ENCODE measurements at places on chromosomes 7 and 10.

GRCh38 chr7:74587435-74588126 lies 69.9 kb upstream of the GTF2I start:
- DNase-seq, result no peak

DNA sequence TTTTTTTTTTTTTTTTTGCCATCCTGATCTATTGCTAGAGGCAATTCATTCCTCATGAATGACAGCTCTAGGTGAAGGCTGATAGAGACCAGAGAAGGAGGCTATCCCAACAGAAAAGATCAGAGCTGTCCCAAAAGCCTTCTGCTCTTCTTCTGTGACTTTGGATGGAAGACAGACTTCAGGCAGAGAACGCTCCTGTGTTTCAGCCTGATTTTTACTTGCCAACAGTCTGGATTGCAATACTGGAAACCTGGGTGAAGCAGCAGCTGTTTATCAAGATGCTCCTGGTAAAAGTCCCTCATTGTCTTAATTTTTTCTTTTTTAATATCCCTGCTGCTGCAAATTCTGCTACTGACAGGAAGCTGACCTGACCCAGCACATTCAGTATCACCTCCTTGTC lies 219.5 kb downstream of the CCDC3 start:
- DNase-seq, result no peak

DNA sequence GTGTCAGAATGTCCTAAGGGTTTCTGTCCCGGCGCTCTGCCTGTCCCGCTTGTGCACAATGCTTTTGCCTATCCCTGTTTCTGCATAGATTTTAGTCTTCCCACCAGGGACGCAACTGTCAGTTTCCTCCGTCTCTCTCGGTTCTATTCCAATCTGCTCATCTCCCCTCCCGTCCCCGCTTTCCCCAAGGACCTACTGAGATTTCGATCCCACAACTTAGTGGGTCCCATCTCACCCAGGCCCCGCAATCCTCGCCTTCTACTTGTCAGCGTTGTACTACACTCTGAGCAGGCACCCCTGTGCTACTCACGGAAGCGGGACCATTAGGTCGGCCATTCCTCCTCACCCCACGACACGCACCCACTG lies 519 bp upstream of the ZNF655 start:
- DNase-seq, result no peak

DNA sequence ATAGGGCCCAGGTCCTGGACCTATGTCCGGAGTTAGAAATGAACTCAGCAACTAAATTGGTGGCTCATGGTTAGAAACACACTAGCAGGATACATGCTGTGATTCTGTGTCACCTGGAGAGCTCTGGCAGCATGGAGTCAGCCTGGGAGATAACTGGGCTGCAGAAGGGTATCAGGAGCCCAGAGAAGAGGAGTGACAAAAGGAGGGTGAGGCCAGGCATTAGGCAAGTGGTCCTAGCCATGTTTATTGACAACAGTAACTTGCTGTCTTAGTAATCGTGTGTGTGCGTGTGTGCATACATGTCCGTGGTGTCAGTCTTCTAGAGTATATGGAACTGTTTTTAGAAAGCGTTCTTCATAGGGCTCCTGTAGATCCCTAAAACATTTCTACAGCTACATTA lies 157.5 kb upstream of the PHYHIPL start:
- no peak for DNase-seq

GRCh38 chr7:149145031-149145845 lies 2.0 kb upstream of the ZNF398 start:
- peak; percentile 38 for DNase-seq

GRCh38 chr10:103590744-103591291 lies 97.3 kb downstream of the NEURL1 start:
- DNase-seq, result no peak

GRCh38 chr10:51386248-51386885 lies 312.1 kb downstream of the PRKG1 start:
- no peak for DNase-seq

DNA sequence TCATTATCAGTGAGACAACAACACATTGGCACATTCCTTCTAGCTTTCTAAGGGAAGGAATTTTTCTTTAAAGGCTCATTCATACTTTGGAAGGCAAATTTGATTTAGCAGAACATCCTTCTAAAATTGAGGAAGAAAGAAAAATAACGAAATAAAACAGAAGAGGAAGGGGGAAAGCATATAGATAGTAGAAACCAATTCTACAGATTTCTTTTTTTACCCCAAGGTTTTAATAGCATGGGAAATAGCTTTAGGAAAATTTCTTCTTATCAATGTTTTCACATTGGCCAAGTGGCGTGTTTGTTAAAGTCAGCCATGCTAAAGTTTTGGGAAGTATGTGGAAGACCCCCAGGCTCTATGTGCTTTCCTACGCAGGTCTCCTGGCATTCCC lies 35.7 kb downstream of the MACROH2A2 start:
- DNase-seq, result no peak

- DNase-seq, result peak; percentile 56
Measured at GRCh38 chr7:159030490-159031134, 114.1 kb downstream of the VIPR2 start.

- DNase-seq, result no peak
Measured at GRCh38 chr7:70312336-70312735, 714.1 kb downstream of the AUTS2 start.

GRCh38 chr10:120825878-120826769 lies 25.0 kb upstream of the WDR11 start:
- DNase-seq, result peak; percentile 22

GRCh38 chr10:74823791-74824183 lies 2.6 kb upstream of the KAT6B start:
- peak; percentile 40 for DNase-seq

- DNase-seq, result no peak
Measured at GRCh38 chr10:71112138-71112785, 100.1 kb upstream of the UNC5B start.

- DNase-seq, result no peak
Measured at GRCh38 chr7:2567679-2568278, 9.0 kb downstream of the IQCE start.

GRCh38 chr10:70051848-70052247 lies 798 bp upstream of the MACROH2A2 start:
- DNase-seq, result peak; percentile 44

GRCh38 chr7:21771266-21771665 lies 174.4 kb downstream of the CDCA7L start:
- no peak for DNase-seq

GRCh38 chr10:24951201-24952142 lies 934 bp downstream of the PRTFDC1 start:
- DNase-seq, result peak; percentile 92

DNA sequence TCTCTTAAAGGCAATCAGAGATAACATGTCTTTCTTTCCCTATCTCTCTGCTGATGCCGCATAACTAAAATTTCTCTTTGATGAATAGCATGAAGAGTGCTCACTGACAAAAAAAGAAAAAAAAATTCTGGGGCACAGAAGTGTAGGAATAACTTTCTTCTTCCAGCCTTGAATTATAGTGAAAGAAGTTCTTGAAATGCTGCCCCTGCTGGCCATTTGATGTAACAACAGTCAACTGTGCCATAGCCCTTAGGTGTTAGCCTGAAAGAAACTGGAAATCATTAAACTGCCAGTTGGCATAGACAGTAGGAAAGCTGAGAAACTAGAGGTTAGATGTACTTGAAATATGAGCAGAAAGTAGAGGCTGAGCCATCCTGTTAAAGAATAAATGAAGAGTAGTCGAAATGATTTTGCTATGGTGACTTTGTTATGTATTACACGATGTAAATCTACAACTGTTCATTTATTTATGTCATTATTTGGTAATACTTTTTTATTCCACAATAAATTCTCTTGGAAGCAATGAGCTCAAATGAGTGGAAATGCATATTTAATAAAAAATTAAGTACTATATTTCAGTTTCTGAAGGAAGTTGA lies 48.3 kb upstream of the FAM171A1 start:
- peak; percentile 40 for DNase-seq

DNA sequence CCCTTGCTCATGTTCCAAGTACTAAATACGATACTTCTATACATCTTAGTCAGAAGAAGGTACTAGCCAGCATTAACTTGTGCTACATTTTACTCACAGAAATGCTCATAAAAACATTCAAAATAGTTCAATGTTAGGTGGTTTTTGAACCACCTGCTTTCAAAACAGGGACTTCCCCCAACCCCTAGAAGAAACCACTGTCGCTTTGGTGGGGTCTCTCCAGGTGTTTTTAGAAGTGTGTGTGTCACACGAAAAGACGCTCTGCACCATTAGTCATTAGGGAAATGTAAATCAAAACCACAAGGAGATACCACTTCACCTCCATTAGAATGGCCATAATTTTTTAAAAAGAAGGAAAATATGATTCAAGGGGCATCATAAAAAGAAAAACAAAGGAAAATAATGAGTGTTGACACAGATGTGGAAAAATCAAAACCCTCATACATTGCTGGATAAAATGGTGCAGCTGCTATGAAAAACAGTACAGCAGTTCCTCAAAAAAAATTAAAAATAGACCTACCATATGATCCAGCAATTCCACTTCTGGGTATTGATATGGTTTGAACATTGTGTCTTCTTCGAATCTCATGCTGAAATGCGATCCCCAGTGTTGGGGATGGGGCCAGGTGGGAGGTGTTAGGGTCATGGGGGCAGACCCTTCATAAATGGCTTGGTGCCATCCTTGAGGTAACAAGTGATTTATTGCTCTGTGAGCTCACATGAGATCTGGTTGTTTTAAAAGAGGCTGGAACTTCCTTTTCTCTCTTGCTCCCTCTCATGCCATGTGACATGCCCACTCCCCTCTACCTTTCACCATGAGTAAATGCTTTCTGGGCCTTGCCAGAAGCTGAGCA lies 74.2 kb downstream of the MALSU1 start:
- DNase-seq, result no peak

- DNase-seq, result no peak
Measured at GRCh38 chr10:129099486-129099885, 367.6 kb upstream of the MGMT start.

- no peak for DNase-seq
Measured at GRCh38 chr10:105743343-105744056, 1102.4 kb downstream of the SORCS3 start.

DNA sequence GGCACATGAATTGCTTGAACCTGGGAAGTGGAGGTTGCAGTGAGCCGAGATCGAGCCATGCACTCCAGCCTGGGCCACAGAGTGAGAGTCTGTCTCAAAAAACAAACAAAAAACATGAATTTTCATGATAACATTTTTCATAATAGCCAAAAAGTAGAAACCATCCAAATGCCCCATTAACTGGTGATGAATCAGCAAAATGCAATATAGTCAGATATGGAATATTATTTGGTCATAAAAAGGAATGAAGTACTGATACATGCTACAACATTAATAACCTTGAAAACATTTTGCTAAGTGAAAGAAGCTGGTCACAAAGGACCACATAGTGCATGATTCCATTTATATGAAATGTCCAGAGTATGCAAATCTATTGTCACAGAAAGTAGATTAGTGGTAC lies 24.5 kb upstream of the VCL start:
- DNase-seq, result no peak

DNA sequence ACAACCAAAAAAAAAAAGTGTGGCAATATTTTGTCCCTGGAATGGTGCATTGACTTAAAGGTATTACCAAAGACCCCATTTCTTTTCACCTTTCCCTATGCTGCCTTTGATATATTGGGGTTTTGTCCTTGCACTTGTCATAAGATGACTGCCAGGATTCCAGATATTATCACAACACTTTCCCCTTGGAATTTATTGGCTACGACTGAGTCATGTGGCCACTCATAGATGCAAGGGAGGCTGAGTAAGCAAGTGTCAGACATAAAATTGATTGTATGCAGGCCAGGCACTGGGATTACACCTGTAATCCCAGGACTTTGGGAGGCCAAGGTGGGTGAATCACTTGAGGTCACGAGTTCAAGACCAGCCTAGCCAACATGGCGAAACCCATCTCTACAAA lies 83.6 kb downstream of the PPP1R3C start:
- no peak for DNase-seq

DNA sequence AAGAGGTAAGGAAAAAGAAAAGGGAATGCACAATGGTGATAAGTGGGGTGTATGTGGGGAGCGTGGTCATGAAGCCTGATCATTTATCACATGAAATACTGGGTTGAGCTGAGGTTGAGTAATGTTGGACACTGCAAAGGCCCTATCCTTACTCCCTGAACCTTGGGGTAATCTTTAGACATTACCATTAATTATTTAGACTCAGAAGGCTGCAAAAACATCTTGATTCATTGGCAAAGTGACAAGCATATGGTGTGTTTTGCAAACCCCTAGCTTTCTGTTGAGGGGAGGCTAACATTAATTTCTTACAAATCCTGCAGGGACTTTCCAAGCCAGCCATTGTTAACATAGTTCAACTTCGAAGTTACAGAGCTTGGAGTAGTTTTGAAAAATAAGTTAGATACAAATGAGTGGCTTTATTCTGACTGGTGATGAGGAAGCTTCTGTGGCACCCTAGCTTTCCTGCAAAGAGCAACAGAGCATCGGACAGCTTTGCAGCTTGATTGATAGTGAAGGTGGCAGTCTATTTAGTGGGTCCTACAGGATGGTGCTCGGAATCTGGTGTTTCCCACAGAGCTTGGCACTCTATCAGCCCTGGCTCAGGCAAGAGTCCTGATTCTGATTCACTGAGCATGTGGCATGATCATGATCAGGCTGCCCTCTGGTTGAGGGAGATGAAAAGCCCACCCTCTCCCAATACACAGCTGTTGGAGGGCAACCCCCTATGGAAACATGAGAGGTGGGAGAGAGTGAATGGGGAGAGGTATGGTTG lies 153.7 kb upstream of the NPVF start:
- DNase-seq, result no peak

GRCh38 chr10:94097656-94098055 lies 103.9 kb downstream of the PLCE1 start:
- DNase-seq, result no peak

- no peak for DNase-seq
Measured at GRCh38 chr7:21428659-21428941, 717 bp downstream of the SP4 start.

DNA sequence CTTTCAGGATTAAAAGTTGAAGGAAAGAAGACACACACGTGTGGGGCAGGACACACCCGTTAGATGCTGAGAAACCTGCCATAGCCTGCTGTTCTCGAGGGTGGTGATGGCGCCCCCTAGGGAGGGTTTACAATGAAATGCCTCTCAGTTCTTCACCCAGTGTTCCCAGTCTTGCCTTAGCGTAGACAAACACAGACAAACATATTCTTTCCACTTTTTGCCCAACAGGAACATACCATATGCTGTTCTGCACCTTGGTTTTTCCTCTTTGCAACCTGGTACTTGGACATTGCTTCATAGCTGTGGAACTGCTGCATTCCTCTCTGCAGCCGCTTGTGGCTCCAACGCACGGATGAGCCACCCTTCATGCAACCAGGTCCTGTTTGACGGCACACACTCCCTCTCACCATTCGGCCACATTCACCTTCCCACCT lies 23.3 kb upstream of the HSPA12A start:
- no peak for DNase-seq

- no peak for DNase-seq
Measured at GRCh38 chr10:22700489-22700888, 13.9 kb downstream of the PIP4K2A start.

GRCh38 chr7:22879709-22880306 lies 57.2 kb upstream of the TOMM7 start:
- DNase-seq, result no peak

GRCh38 chr10:7146189-7146588 lies 264.6 kb downstream of the SFMBT2 start:
- DNase-seq, result no peak

- DNase-seq, result no peak
Measured at GRCh38 chr7:20219446-20220292, 2.5 kb upstream of the MACC1 start.
